ENCODE measurements at places on chromosomes 3 and 15. TPM values are rescaled to one million over a fixed set of nuclear protein-coding genes. Genes with fewer than 3 reads are reported as not detected.

ARL6IP5 gene
- 74.2 TPM for total RNA-seq

TMEM266 gene
- 2.8 TPM for total RNA-seq

HESX1 gene
- 23.9 TPM for total RNA-seq

HRH1 gene
- total RNA-seq, result 5.0 TPM

XIRP1 gene
- not detected for total RNA-seq

HPS3 gene
- total RNA-seq, result 23.9 TPM

ADAM10 gene
- total RNA-seq, result 20.4 TPM

CYP8B1 gene
- total RNA-seq, result not detected

HGD gene
- 43.7 TPM for total RNA-seq

GOLGA8M gene
- total RNA-seq, result not detected

SERPINI2 gene
- total RNA-seq, result not detected

CLSTN2 gene
- total RNA-seq, result 3.2 TPM

MNS1 gene
- 4.4 TPM for total RNA-seq

PGBD4 gene
- total RNA-seq, result 0.89 TPM

ROPN1B gene
- not detected for total RNA-seq

BOC gene
- total RNA-seq, result 32.2 TPM

ACTRT3 gene
- 2.2 TPM for total RNA-seq

TICRR gene
- total RNA-seq, result 1.8 TPM

SUSD5 gene
- 0.58 TPM for total RNA-seq

BLM gene
- total RNA-seq, result 10.5 TPM

SLC12A8 gene
- 24.5 TPM for total RNA-seq

SLC28A2 gene
- total RNA-seq, result 1.8 TPM

COLQ gene
- 1.2 TPM for total RNA-seq

SLC22A14 gene
- not detected for total RNA-seq

SLC6A1 gene
- total RNA-seq, result not detected

CLDN11 gene
- total RNA-seq, result not detected

CAV3 gene
- not detected for total RNA-seq

ALPK3 gene
- total RNA-seq, result 17.9 TPM

WDR72 gene
- 0.55 TPM for total RNA-seq

EMC7 gene
- total RNA-seq, result 37.5 TPM

GATM gene
- total RNA-seq, result 110 TPM

Data from stomach (tissue), 19 donors.